ENCODE measurements at places on chromosomes 7 and 10. TPM values are rescaled to one million over a fixed set of nuclear protein-coding genes. Genes with fewer than 3 reads are reported as not detected.

ELOVL3 gene
- total RNA-seq = not detected

GRCh38 chr10:106158241-106158640 is 1006.3 kb downstream of the SORCS1 start:
- no peak for DNase-seq

DNA sequence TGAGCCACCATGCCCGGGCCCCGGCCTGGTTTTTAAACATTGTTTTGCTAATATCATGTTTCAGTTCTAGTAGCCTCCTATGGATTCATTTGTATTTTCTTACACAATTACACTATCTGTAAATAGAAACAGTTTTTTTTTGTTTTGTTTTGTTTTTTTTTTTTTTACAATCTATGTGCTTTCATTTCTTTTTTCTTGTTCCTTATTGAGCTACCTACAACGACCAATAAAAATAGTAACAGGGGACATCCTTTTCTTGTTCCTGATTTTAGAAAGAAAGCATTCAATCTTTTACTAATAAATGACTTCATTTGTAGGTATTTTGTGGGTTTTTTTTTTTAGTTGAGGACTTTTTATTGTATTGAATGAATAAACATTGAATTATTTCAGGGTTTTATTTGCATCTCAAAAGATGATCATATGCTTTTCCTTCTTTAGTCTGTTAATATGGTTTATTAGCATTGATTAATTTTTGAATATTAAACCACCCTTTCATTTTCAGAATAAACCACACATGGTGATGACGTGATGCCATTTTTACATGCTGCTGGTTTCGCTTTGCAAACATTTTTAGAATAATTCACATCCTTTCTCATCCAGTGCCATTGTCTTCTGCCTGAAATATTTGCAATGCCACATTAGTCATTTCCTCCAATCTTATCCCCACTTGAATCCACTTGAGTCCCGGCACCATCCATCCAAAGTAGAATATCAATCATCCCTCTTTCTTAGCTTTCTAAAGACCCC is 18.1 kb upstream of the AKR1E2 start:
- DNase-seq = no peak

- DNase-seq = no peak
These were observed 11.9 kb upstream of the XPNPEP1 start for GRCh38 chr10:109934958-109935793.

GRCh38 chr7:34451923-34452322 is 206.1 kb upstream of the NPSR1 start:
- no peak for DNase-seq

GRCh38 chr10:75110006-75110632 is 1.3 kb upstream of the SAMD8 start:
- DNase-seq = no peak

FRMPD2 gene
- total RNA-seq = not detected

ZNF727 gene
- total RNA-seq = not detected

CFAP43 gene
- 0.26 TPM for total RNA-seq

- DNase-seq = no peak
These were observed 602.7 kb upstream of the FOXK1 start for GRCh38 chr7:4079366-4079765.

LLCFC1 gene
- total RNA-seq = not detected

Data from right lobe of liver (tissue), 6 donors.